Choroid plexus epithelial cell (primary cell): ENCODE measurements at places on chromosomes 3 and 15.
A peak's percentile ranks its signal among the peaks of the same experiment; 100 is the strongest.

DNA sequence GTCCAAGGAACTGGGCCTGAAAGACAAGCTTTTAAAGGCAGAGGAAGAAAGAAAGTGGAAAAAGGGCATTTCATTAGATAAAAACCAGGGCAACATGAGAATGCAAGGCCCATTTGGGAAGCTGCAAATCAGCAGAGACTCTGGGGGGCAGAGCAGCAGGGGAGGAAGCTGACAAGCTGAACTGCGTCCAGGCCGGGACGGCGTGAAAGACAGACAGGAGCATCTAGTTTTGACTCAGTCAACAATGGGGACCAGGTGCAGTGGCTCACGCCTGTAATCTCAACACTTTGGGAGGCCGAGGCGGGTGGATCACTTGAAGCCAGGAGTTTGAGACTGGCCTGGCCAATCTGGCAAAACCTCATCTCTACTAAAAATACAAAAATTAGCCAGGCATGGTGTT is 69.9 kb downstream of the CDC25A start:
- no peak for DNase-seq

- DNase-seq, result no peak
Measured at GRCh38 chr3:141739731-141740130, 1.6 kb downstream of the RNF7 start.

DNA sequence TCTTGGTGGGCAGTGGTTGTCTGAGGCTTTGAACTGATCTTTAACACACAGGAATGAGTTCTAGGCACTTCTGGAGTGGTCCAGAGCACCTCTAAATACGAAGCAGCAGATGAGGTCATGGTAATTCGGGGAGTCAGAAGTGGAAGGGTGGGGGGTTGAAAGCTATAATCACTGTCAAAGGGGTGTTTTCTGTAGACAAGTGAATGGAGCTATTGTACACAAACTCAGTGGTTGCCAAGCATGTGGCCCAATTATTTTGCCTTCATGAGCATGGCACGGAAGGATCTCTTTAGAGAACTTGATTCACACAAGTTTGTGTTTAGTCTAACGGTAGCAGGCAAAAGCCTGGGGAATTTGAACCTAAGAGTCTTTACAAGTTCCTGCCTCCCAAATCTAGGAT is 6.3 kb downstream of the FRMD5 start:
- no peak for DNase-seq

- DNase-seq, result no peak
Measured at GRCh38 chr3:161392853-161393252, 21.5 kb upstream of the SPTSSB start.

DNA sequence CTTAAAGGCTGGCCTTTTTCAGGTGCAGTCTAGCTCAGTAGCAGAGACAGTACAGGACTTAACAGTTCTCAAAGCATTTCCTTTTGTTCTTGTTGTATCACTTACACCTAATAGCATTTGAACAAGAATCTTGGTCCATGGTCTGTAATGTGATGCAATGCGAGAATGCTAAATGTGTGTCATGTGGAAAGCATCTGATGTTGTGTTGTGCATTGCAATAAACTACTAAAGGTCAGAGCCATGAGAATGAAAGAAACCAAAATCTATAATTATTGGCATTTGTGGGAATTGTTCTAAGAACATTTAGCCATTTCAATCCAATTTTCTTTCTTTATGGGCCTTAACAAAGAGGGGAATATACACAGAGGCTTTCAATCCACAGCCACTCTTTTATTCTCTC is 324.5 kb upstream of the ROBO2 start:
- peak; percentile 44 for DNase-seq

DNA sequence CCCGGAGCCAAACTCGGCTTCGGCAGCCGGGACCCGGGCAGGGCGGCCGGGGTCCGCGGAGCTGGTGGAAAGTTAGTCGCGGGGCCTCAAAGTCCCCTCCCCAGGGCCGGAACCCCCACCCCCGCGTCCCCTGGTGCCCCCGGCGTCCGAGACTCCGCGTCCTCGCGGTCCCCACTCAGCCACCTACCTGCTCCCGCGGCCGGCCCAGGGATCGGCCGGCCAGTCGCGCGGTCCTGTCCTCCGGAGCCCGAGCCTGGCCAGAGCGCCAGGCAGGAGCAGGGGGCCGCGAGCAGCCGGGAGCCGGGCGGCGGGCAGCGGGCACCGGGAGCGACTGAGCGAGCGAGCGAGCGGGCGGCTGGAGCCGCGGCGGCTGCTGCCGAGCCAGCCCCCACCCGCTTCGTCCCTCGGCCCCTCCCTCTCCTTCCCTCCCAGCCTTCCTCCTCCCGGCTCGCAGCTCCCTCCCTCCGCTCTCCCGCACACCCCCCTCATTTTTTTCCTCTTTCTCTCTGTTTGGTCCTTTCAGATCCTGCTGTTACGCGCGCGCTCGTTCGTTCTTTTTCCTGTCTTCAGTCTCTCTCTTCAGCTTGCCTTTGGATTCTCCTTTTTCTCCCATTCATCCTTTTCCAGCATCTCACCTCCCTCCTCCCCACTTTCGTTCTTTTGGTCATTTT is at the start of gene MEGF11:
Gene MEGF11, minus strand, starts transcription at position 333 of the 671 bp plus-strand sequence. CDS start 125,347 bp downstream, outside the sequence.
- DNase-seq, result peak; percentile 37

GRCh38 chr3:177711637-177712036 is 514.4 kb upstream of the TBL1XR1 start:
- DNase-seq, result no peak

DNA sequence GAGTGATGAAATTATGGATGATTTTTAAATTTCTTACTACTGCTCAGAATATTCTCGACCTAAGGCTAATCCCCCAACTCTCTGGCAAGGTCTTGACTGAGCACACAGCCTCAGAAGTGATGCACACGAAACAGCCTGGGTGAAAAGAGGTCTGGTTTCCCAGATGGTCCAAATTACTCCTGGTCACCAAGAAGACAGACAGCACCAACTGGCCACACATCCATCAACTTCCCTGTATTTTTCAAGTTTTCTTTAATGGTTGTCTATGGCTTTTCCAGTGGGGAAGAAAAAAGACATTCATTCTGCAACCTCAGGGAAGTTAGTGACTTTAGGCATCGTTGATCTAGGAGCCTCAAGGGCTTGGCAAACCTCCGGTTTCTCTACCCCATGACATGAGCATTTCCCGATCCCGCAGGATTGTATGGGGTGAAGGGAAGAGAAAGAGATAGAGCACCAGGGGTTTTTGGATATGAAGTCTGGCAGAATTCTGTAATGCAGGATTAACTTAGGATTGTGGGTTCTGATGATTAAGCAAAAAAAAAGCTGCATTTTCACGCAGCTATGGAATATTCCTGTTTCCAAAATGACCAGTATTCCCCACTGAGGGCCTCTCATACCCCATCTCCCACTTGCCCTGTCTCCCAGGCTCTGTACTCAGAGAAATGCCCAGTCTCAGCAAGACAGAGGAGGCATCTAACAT is 62.2 kb downstream of the UMPS start:
- no peak for DNase-seq
